Stimulated activated CD4-positive, alpha-beta T cell treated with anti-CD3 and anti-CD28 coated beads, Interleukin-1b, Interleukin-23, amount 100 ng/mL, for 48 hours (primary cell): ENCODE measurements at places on chromosomes 13 and 19.
A peak's percentile ranks its signal among the peaks of the same experiment; 100 is the strongest.

- peak; percentile 85 for DNase-seq
Observed at GRCh38 chr19:36573020-36573894, at the start of gene ZNF529. Gene ZNF529 (minus strand): TSS chr19:36573292. CDS start chr19:36572346, 946 bp downstream.

DNA sequence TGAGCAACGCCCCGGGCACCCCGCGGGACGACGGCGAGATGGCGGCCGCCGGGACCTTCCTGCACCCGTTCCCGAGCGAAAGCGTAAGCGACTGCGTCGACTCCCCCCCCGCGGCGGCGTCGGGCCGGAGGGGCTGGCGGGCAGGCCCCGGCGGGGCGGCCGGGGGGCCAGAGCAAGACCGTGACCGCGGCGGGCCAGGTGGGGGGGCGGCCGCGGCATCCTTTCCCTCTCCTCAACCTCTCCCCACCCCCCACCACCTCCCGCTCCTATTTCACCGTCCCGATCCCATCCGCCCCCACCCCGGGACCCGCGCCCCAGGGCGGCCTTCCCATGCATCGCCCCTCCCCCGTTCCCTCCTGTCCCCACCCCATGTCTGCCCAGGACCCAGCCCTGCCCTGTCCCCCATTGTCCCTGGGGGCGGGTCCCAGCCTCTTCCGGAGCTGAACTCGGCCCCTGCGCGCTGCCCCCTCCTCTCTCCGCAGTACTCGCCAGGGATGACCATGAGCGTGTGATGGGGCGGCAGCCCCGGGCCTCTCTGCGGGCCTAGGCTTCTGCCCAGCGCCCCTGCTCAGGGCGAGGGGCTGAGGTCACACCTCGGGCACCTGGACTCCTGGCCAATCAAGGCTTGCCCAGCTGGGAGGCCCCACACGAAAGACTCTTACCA, 4.1 kb downstream of the ISYNA1 start:
- no peak for DNase-seq

DNA sequence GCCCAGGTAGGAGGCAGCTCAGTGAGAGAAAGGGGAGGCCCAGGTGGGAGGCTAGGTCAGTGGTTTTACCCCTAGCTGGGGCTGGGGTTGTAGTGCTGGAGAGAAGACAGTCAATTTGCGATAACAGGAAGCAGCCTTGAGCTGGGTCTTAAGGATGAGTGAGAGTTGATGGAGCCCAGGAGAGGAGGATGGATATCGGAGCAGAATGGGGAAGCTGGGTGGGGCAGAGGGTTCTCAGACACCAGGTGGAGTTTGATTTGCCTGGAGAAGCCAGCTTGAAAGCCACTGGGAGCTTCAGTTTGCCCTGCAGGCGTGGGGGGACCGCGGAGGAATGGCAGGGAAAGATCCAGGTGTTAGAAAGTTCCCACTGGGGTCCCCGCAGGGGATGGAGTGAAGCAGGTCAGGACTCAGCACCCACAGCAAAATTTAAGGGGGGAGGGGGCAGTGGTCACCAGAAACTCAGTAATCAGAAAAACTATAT, 836 bp upstream of the CDC42EP5 start:
- DNase-seq, result no peak

- no peak for DNase-seq
Observed at GRCh38 chr19:42290523-42291434, 11.2 kb upstream of the PRR19 start.

DNA sequence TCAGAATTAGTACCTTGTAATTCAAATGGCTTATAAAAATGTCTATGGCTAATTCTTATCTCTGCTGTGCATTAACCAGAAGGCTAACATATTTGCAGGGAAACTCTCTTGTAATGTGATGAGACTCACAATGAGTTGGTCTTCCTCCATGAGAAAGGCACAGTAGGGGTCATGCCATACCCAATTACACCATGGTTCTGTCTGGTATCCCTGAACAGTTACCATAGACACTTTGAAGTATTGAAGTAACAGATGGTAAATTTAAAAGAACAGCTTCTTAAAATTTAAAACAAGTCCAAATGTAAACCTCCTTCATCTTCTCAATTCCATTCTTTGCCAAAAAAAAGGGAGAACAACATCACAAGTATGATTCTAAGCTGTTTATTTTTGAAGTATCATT, 22.6 kb upstream of the SLAIN1 start:
- DNase-seq, result no peak

DNA sequence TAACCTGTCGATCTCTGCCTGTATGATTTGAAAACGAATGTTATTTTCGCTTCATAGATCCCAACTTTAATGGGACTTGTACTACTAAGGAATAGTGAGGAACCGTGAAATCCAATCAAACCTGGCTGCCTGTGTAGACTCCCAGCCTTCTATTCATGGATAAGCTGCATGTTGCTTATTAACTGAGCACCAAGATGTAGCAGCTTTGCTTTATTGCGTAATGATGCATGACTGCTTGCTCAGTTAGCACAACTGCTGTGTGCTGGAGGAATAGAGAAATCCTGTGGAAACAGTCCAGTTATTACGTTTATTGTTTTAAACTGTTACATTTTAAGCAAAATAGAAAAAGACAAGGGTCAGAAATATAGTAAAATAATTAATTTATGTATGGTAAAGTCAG, 108.2 kb downstream of the SHISA2 start:
- no peak for DNase-seq

- DNase-seq, result no peak
Observed at GRCh38 chr19:15296841-15297415, 35.4 kb downstream of the BRD4 start.

DNA sequence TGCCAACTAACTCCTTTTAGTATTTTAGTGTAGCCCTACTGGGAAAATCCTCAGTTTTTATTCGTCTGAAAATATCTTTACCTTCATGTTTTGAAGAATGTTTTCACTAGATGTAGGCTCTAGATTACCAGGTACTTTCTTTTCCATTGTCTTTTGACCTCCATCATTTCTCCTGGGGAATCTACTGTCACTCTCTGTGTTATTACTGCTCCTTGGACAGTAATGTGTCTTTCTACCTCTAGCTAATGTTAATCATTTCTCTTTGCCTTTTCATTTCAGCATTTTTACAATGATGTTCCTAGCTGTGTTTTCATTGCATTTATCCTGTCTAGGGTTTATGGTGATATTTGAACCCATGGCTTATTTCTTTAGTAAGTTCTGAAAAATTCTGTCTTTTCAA, 61.9 kb downstream of the SPACA7 start:
- DNase-seq, result no peak

DNA sequence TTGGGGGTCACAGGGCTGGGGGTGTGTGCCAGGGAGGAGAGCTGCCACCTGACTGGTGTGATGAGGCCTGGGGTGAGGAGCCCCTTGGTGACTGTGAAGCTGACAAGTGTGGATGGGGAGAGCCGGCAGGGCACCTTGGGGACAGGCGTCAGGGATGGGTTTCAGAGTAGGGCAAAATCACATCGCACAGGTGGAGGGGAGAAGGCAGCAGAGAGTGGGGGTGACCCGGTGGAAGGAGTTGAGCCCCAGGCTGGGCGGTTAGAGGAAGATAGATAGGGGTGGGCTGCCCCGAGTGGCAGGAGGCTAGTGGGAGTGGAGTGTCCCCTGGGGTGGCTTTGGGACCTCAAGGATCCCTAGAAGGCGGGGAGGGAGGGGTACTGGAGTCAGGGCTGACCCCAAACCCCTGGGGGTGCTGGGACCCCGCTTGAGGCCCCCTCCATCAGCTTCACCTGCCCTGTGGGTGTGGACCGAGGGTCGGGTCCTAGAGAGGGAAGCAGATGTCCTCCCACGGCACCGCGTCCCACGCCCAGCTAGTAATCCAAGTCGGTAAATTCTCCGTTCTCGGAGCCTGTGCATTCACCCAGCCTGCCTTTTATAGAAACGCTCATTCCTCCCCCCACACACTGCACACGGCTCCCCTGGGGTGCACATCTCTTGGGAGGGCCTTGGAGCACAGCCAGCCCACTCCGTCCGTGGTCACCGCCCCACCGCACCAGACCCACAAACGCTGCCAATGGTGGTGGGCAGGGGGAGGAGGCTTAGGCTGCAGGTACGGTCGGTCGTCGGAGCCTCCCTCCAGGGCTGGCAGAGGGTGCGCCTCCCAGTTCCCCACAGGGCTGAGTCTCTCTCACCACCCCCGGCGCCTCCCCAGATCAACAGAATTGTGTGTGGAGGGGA, 2.4 kb downstream of the CTXN1 start:
- no peak for DNase-seq

- DNase-seq, result no peak
Observed at GRCh38 chr13:76833441-76833954, 52.7 kb downstream of the KCTD12 start.

DNA sequence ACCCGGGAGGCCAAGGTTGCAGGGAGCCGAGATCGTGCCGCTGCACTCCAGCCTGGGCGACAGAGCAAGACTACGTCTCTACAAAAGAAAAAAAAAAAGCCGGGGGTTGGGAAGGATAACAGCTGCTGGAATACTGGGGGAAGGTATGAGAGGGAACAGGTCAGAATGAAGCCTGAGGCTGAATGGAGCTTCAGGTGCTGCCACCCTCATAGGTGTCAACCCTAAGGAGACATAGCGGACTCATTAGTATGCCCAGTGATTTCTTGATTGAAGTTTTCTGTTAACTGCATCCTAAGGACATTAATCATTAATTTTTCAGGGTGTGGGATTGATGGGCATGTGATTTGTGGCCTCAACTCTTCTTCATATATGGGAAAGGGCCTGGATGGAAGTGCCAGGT, 6.0 kb downstream of the SMARCA4 start:
- DNase-seq, result no peak

GRCh38 chr13:97559981-97560380, 126.0 kb downstream of the RAP2A start:
- no peak for DNase-seq

GRCh38 chr13:114199954-114200353, 20.9 kb downstream of the CFAP97D2 start:
- DNase-seq, result no peak

DNA sequence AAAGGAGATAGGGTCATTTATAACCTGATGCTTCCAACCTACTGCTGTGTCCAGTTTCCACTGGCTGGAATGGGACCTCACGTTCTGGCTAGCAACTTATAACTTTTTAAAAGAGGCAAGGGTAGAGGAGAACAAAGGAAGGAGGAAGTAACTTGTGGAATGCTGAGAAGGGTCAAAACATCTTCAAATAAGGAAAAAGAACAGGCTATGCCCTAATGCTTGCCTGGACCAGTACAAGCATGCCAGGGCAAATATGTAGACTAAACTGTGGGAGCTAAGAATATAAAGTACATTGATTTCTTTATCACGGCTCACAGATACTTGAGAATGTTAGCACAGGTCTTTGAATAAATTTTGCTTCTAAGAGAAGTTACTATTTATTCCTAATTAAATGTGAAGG, 1.5 kb upstream of the ZNF561 start:
- no peak for DNase-seq

DNA sequence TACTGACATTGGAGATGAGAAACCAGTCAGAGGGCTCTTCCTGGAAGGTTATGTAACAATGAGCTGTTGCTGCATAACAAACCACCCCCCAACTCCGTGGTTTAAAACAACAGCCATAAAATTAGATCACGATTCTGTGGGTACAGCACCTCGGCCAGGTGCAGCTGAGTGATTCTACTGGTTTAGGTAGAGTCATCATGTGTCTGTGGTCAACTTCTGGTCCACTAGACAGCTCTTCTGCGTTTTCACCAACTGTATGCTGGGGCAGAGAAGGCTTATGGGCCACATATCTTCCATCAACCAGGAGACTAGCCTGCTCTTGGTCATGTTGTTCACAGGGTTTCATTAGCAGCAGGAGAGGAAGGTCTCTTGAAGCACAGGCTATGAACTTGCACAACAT, 585.5 kb downstream of the KCTD12 start:
- no peak for DNase-seq

DNA sequence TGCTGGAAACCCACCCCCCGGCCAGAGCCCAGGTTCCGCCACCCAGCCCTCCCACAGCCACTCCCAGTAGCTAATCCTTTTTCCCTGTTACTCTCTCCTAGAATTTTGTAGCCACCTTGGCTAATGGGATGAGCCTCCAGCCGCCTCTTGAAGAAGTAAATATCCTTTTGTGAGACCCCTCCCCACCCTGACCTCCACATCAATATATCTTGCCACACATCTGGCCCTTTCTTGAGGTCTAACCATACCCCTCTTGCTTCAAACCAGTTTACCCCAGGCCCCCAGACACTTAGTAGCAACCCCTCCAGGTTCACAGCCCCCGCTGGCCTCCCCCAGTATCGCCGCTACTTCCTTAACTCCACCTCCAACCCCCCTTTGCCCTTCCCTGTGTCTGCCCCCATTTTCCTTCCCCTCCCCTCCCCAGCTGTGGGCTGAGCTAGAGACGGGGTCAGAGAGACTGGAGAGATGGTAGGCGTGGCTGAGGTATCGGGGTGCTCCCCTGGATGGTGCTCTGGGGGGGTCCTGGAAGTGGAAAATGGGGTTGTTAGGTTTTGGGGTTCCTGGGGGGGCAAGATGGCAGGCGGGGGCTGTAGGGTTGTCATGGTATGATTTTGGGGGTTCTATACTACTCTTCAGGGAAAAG, 2.8 kb downstream of the PRMT1 start:
- DNase-seq, result no peak

DNA sequence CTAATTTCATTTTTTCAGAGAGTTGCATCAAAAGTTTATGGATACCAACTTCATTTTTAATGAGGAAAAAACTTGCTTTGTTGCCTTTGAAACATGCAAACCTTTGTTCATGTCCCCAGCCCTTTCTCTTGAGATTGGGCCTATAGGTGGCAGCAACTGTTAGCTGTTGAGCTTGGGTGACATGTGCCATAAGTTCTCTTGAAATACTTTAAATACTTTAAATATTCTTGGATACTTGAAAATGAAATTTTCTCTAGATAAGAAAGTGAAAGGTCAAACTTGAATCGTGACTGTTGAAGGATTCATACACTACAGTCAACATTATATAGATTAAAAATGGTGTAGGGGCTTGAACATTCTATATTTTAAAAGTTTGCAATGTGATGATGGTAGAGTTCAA, 294.9 kb downstream of the NDFIP2 start:
- no peak for DNase-seq

- DNase-seq, result peak; percentile 38
Observed at GRCh38 chr13:113029487-113030258, 60.7 kb downstream of the MCF2L start.

GRCh38 chr19:46520616-46521015, 24.9 kb upstream of the PNMA8B start:
- no peak for DNase-seq

GRCh38 chr19:6518145-6518911, 12.5 kb upstream of the TNFSF9 start:
- DNase-seq, result no peak

DNA sequence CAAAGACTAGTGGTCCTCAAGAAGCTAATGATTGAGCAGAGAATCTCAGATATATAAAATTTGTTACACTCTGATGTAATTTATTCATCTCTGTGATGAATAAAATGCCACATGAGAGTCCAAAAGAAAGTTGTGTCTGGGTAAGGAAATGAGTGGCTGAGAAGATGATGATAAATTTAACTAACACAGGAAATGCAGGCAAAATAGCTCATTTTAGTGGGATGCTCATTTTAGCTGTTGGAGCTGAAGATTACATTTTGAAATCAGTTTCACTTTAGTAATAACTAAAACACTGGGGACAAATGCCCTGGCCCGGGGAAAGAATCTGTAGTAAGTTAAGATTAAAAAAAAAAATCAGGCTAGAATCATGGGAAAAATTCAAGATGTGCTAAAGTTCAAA, 35.2 kb downstream of the SPRY2 start:
- no peak for DNase-seq
